ENCODE measurements at places on chromosomes 4 and X. TPM values are rescaled to one million over a fixed set of nuclear protein-coding genes. Genes with fewer than 3 reads are reported as not detected.
A peak's percentile ranks its signal among the peaks of the same experiment; 100 is the strongest.

DNA sequence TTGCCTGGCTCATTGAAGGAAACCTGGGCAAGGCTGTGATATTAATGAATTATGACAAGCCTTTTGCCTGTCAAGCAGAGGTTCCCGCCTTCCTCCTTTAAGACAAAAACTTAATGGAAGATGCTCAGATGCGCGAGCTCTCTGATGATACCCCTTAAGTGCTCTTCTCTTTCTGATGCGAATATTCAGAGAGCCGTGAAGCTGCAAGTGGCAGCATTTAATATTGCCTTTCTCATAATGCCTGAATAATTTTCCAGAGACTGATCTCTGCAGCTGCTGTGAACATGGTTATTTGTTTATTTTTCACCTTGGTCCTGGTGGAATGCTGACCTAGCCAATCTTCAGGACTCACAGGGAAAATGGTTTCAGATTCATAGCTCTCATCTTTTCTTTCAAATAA lies 251.8 kb downstream of the TENM3 start:
- peaks cover 5% of the 10 kb centered on the region for H3K27me3 ChIP-seq
- peaks cover 4% of the 10 kb centered on the region for H3K4me1 ChIP-seq
- no peaks in the 10 kb centered on the region for H3K36me3 ChIP-seq
- no peak overlapping the region for H3K27ac ChIP-seq
- DNase-seq = no peak

GRCh38 chr4:95517576-95518345 lies 31.0 kb downstream of the UNC5C start:
- no peak for DNase-seq
- no peaks in the 10 kb centered on the region for H3K36me3 ChIP-seq
- no peaks in the 10 kb centered on the region for H3K27me3 ChIP-seq
- H3K4me3 ChIP-seq = no peak overlapping the region
- H3K27ac ChIP-seq = no peak overlapping the region

The ENPP6 gene
- 0.47 TPM for total RNA-seq

DNA sequence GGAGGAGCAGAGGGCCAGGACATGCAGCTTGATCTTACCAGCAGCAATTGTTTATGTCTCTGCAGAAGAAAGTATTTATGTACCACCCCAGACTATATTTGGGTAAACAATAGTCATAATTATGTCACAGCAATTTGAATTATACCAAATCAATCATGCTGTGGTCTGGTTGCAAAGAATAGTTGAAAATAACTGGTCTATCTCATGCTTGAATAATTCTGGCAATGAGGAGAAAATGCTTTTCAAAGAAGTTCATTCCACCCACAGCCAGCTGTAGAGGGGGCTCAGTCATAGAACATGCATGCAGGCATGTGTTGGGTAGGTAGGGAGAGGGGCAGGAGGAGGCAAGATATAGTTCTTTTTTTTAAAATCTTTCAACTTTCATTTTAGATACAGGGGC lies 399.2 kb downstream of the IL15 start:
- peaks cover 14% of the 10 kb centered on the region for H3K4me1 ChIP-seq
- H3K27me3 ChIP-seq = no peaks in the 10 kb centered on the region
- H3K36me3 ChIP-seq = peaks cover 18% of the 10 kb centered on the region
- no peak for DNase-seq
- no peak overlapping the region for H3K27ac ChIP-seq
- H3K4me3 ChIP-seq = no peak overlapping the region

DNA sequence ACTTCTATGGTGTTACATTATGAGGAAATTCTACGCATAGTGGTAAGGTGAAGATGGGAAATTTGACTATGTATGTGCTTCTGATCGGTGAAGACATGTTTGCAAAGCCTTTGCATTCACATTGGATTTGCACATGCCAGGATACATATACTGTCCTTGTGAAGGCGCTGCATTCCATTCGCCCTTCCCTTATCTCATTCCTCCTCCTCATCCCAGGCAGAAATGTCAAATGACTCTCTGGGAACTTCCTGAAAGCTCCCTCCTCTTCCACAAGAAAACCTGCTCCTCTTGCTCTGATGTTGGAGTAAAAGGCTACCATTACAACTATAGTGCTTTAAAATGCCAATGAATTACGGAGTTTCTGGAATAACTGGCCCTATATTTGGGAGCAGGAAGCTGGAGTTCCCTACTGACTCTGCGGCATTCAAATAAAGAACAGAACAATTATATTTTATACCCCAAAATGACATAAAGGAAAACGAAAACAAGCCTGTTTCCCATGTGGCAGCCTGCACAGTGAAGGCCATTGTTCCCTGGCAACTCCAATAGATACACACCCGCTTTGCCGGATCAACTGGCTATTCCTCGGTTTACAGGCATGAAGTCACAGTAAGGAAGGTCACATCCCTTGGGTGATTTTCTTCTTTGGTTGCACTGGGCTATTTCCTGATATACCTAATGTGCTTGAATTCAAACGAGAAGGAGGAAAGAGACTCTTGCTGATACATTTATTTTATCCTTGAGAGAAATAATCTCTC lies 84.5 kb downstream of the AREG start:
- no peak overlapping the region for H3K27ac ChIP-seq
- H3K27me3 ChIP-seq = peaks cover 7% of the 10 kb centered on the region
- no peaks in the 10 kb centered on the region for H3K4me1 ChIP-seq
- no peak for DNase-seq
- H3K4me3 ChIP-seq = no peak overlapping the region

- no peak overlapping the region for H3K4me3 ChIP-seq
- H3K36me3 ChIP-seq = no peaks in the 10 kb centered on the region
- peaks cover 12% of the 10 kb centered on the region for H3K4me1 ChIP-seq
- H3K27me3 ChIP-seq = no peaks in the 10 kb centered on the region
- peak overlapping the region; percentile 74 for H3K27ac ChIP-seq
- DNase-seq = peak; percentile 40
Observed at GRCh38 chrX:134908356-134908755, 82.4 kb upstream of the SMIM10 start.

GRCh38 chr4:71210823-71211222 lies 128.0 kb upstream of the SLC4A4 start:
- no peaks in the 10 kb centered on the region for H3K36me3 ChIP-seq
- H3K27ac ChIP-seq = no peak overlapping the region
- no peaks in the 10 kb centered on the region for H3K4me1 ChIP-seq
- no peak for DNase-seq
- H3K27me3 ChIP-seq = peaks cover 7% of the 10 kb centered on the region

The ARL13A gene
- not detected for total RNA-seq

DNA sequence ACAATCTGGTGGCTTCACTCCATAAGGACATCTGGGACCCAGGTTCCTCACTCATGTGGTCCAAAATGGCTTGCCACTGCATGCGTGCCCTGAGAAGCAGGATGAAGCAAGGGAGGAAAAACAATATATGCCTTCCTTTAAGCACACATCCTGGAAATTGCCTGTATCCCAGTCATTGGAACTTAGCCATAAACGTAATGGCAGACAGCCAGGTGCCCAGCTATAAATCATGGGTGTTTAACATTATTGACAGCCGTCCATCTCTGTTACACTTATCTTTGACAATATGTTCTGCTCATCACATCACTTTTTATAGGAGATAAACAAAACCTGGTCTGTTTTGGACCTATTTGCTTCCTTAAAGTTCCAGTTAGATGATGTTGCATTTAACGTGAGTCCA lies 181.0 kb downstream of the AASDH start:
- H3K4me1 ChIP-seq = no peaks in the 10 kb centered on the region
- no peaks in the 10 kb centered on the region for H3K36me3 ChIP-seq
- no peak overlapping the region for H3K27ac ChIP-seq
- no peak overlapping the region for H3K4me3 ChIP-seq
- DNase-seq = no peak
- peaks cover 5% of the 10 kb centered on the region for H3K27me3 ChIP-seq

All from activated CD4-positive, alpha-beta T cell treated with anti-CD3 and anti-CD28 coated beads, Interleukin-2, amount 10 ng/mL, durations not matched to agents 7 days and 5 days (primary cell).